ENCODE measurements at places on chromosomes 5 and 9.

DNA sequence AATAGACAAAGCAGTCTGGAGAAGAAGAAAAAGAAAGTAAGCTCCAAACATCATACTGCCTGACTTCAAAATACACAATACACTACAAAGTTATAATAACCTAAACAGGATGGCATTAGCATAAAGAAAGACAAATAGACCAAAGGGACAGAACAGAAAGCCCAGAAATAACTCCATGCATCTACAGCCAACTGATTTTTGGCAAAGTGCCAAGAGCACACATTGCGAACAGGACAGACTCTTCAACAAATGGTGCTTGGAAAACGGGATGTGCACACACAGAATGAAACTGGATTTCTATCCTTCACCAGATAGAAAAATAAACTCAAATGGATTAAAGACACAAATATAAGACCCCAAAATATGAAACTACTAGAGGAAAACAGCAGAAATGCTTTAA is 66.6 kb upstream of the SPATA31E1 start:
- DNase-seq, result no peak

GRCh38 chr5:147832541-147832940 is 1.1 kb upstream of the SPINK1 start:
- no peak for DNase-seq

- no peak for DNase-seq
Measured at GRCh38 chr9:129125478-129125877, 14.3 kb downstream of the PTPA start.

DNA sequence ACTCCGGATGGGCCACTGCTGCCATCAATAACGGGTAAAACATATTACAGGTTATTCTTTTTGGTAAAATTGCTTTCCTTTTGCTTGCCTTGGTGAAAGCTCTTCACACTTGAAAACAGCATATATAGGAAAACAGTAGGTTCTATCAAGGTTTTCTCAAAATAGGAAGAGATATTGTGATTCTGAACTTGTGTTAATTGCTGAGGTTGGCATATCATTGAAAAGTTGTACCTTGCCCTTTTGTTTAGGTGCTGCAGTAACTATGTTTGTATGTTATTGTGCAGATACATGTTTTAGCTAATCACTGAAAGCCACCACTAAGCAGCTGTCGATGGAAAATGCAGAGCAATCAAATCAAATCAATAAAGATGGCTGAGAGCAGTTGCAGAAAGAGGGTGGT is 78.0 kb upstream of the C6 start:
- no peak for DNase-seq

- no peak for DNase-seq
Measured at GRCh38 chr5:160833806-160834205, 18.2 kb downstream of the ATP10B start.
